ENCODE measurements at places on chromosomes 6 and 20.
A peak's percentile ranks its signal among the peaks of the same experiment; 100 is the strongest.

DNA sequence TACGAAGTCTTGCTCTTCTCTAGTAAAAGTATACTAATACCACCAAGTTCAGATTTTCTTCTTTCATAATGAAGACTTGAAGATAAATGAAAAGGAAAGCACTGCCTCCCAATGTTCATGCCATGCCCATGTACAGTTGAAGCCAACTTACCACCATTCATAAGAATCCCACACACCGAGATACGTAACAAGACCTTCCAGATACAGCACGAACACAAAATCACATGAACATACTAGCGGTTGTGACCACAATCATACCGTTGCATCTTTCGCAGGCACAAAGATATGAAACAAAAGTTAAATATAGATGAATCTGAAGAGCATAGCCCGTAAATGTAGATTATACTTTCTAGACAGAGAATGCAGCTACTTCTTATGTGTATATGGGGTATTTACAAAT is 412.5 kb downstream of the CBLN4 start:
- no peak for DNase-seq

DNA sequence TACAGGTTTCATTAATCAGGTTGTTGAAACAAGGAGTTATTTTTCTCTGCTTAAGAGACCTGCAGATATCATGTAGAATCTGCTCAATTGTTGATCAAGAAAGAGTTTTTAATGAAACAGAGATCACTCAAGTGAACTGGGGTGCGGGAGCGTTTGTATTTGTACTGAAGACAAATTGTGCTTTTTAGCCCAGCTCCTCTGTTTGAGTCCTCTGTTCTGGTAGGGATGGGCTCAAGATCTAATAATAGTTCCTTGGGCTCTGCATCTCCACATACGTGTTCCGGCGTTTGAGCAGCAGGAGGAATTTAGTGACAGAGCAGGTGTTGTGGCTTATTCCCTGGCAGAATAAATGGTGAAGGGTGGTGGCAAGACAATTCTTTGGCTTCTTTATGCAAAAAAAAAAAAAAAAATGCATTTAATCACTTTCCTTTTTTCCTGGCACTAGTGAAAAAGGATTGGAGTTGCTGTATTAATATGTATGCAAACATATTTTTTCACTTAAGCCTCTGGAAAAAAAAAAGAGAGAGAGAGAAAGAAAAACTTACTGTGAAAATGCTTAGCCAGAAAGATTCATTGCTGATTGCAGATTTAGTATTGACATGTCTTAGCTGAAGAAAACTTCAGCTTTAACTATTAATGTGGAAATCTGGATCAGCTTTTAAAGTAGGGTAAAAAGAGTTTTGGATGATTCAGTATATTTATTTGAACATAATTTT is 4.0 kb downstream of the CITED2 start:
- no peak for DNase-seq

DNA sequence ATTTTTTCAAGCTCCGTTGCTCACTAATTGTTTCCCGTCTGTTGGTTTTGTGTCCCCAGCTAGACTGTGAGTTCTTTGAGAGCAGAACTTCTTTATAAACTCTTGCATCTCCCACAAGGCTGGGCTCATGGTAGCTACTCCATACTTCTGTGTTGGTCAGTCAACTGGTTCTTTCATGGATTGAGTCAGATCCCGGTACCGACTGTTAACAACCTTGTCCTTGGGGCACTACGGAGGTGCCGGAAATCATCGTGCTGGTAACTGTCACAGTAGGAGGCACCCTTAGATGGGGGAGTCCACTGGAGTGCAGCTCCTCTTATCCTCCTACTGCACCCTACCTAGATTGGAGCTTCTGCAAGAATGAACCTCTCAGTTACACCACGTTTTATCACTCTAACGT is 8.6 kb upstream of the STX16 start:
- DNase-seq: no peak

DNA sequence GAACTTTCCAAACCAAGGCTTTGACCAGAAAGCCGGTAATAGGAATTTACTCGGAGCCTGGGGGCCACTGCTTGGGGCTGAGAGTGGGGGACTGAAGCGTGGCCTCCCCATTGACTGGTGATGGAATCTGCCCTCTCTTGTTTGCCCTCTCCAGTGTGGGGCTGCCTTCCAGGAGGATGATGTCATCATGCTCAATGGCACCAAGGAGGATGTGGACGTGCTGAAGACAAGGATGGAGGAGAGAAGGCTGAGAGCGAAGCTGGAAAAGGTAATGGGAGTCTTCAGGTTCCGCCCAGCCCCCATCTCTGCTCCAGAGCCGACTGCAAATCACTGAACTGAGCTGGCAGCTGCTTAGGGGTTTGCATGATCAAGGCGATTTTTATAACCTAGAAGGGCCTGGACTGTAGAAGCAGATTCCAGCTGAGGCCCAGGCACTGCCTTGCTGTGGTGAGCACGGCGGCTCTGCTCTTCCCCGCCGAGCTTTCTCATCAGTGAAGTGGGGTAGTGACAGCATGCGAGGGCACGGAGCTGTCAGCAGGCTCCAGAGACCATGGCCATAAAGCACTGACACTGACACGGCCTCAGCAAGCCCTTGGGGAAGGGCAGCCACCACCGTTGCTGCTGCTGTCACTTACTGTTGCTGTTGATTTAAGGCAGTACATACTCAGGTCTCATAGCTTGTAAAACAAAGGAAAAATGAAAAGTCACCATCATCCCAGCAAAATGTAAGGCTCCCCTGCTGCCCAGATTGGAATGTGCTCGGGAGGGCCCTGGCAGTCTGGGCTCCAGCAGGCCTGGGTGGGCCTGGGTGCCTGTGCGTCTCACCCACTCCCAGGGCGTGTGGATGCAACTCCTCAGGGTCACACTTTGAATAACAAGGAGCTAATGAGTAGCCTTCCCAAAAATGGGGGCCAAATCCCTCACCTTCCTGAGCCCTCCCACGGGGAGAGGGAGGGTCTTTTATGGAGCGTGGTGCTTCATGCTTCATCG is 11.1 kb upstream of the FAM209A start:
- no peak for DNase-seq

DNA sequence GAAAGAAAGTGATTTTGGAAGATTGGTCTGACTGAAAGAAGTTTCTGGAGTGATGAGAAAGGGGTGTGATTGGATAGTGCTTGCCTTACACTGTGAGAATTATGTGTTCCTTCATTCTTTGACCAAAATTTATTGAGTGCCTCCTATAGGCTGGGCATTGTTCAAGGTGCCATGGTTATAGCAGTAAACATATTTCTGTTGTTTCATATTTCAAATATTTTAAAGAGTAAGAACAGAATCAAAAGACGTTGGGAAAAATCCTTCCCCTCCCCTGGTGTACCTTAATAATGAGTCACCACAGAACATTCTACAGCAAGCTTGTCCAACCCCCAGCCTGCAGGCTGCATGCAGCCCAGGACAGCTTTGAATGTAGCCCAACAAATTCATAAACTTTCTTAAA is 78.6 kb downstream of the GCLC start:
- no peak for DNase-seq

- no peak for DNase-seq
These were observed 262.9 kb downstream of the SOX4 start for GRCh38 chr6:21856456-21856825.

- no peak for DNase-seq
These were observed 167.4 kb downstream of the ZMYND8 start for GRCh38 chr20:47189060-47189459.

GRCh38 chr6:5091210-5092069 is 6.3 kb downstream of the PPP1R3G start:
- no peak for DNase-seq

DNA sequence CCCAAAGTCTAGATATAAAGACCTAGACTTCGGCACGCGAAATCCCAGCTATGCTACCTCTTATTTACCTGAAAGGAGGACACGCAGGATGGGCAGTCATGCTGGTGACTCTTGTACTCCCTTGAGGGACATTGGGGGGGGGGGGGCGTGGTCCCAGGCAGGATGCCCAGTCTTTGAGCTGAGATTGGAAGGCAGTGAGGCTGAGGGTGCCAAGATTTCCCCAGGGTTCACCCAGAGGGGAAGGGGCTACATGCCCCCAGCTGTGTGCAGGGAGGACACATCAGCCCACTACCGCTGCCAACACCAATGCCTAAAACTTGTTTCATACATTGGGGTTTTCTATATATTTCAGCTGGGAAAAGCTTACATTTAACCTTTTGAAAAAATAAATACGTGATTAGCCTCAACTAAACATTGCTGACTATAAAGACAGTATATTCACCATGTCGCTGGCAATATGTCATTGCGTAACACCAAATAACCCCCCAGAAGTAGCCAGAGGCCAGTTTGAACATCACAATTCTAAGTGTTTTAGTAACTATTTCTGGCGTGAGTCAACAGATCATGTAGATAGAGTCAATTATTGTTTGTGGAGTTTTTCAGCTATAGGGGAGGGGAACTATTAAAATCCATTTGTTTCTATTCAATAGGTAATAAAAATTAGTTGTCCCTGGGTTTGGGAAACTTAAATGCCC is 21.6 kb downstream of the MGME1 start:
- DNase-seq: no peak

DNA sequence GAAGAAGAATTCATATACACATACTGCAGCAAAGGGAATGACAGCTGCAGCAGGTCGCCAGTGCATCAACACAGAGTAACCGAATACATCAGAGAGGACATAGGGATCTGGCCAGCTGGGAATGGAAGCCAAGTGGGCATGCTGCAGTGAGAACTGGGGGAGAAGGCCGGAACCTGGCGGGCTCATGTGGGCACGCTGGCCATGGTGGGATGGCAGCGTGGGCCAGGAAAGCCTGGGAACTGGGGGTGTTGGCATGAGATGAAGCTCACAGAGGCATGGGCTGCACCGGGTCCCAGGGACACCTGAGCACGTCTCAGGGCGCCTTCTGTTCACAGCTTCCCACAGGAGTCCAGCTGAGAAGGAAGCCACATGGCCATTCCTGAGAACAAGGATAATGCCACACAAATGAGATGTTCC is 139.5 kb upstream of the AGPAT4 start:
- no peak for DNase-seq

DNA sequence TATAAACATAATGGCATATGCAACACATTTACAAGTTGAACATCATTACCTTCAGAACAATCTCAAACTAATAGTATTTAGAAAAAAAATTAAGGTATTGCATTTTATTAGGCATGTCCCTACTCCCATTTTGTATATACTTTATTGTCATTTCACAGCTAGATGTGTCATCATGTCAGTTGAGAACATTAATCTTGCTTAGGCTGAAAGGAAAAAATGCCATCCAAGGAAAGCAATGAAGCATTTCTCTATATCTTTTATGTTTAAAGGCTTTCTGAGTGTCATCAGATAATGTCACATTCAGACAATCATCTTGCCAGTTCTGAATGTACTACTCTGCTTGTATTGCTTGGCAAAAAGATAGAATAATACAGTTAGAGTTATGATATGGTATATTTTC is 228.8 kb upstream of the THEMIS start:
- no peak for DNase-seq

DNA sequence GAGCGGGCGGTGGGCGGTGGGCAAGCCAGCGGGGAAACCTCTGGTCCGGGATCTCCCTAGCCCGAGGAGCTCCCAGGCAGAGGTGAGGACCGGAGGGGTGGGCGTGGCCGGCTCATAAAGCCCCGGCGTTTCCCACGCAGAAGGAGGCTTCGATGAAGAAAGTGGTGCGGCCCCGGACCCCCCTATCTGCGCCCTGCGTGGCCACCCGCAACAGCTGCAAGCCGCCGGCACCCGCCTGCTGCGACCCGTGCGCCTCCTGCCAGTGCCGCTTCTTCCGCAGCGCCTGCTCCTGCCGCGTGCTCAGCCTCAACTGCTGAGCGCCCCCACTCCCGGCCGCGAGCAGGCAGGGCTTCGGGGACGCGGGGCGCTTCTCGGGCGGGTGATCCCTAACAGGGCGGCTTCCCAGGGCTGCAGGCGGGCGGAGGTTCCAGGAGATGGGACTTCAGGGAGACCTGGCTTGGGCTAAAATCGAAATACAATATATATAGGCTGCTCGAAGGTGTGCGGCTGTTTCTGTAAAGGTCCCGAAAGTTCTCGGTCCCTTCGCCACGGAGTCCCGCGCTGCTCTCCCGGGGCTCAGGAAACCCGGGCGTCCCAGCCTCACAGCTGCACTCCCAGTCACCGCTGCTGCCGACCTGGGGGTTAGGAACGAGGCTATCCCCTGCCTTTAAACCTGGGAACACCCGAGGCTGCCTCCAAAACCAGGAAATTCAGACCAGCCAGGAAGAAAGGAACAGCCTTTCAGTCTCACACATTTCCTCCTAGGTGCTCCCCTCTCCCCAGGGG is 27.8 kb downstream of the ASIP start:
- peak; percentile 8 for DNase-seq

- DNase-seq: no peak
These were observed 5.9 kb downstream of the RNF146 start for GRCh38 chr6:127272576-127272975.

DNA sequence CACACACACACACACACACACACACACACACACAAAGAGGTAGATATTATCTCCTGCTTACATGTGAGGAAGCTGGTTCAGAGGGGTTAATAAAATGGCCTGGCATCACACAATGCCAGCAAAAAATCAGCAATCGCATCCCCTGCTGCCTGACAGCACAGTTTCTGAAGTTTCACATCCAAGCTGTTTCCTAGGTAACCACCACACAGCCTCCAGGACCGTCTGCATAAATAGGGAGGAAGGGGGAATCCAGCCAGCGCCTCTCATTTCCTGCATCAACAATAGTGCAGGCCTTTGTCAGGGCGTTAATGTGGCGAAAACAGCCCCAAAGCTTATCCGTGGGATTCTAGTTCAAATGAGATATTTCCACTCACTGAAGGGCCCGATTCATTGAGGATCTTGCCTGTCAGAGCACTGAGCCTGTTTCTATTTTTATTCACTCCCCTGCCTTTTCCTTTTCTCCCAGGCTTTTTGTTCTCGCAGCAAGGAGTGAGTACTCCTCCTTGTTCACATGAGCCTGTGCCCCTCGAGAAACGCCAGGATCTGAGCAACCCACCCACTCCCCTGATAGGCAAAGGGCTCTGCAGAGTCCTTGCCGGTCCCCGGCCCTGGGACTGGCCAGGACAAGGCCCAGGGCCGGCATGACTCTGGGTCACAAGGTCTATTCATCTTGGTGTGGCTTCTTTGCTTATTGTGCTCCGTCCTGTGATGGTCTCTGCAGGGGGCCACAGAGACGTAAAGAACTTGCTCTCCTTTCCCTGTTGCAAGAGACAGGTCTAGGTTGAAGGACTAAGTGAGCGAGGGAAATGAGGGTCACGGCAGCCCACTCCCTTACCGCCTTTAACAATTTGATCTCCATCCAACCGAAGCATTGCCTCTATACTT is 32.7 kb downstream of the TUBB2B start:
- no peak for DNase-seq

DNA sequence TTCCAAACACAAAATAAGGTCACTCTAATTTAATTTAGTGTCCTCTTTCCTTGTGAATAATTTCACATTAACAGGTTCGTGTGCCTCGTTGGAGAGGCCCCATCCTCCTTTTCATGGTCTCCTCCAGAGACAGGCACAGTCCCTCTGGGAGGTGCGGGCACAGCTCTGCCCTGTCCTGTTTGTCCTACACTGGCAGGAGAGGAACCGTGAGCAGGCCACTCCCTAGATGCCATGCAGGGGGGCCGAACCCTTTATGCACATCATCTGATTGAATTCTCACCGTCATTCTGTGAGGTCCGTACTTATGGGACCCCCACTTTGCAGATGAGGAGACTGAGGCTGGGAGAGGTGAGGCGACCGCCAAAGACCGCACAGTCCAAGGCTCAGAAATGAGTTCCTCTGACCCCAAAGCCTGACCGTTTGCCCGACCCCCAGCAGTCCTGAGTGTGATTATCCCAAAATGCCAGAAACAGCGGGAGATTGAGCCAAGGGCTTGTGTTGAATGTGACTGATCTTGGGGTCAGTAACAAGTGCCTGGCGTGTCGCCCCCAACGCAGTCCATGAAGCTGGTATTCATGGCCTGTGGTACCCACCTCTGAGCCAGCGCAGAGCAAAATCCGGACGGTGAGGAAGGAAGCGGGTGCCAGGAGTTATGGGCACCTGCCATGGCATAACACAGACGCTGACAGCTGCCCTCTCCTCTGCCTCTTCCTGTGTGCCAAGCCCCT is 43.5 kb downstream of the PMEPA1 start:
- DNase-seq: no peak
